Smooth muscle cell of the coronary artery (primary cell): ENCODE measurements at places on chromosomes 3 and 15. TPM values are rescaled to one million over a fixed set of nuclear protein-coding genes. Genes with fewer than 3 reads are reported as not detected.

Gene HHATL
- total RNA-seq, result not detected in 2 replicates

Gene NOX5
- total RNA-seq, result 0.08 and 0.12 TPM in 2 replicates

Gene PARP16
- 1.5 and 1.7 TPM in 2 replicates for total RNA-seq

Gene CCDC9B
- total RNA-seq, result 17.8 and 38.0 TPM in 2 replicates

Gene BSN
- total RNA-seq, result under 0.01 and 0.08 TPM in 2 replicates

Gene TRIM71
- not detected in 2 replicates for total RNA-seq
